ENCODE measurements at places on chromosomes 6 and 20. TPM values are rescaled to one million over a fixed set of nuclear protein-coding genes. Genes with fewer than 3 reads are reported as not detected.

LSM14B gene
- 34.7 TPM for total RNA-seq

LTB gene
- 7.0 TPM for total RNA-seq

HLA-DMB gene
- total RNA-seq = 2.1 TPM

THBD gene
- 0.99 TPM for total RNA-seq

ARHGAP18 gene
- 29.0 TPM for total RNA-seq

DACT2 gene
- total RNA-seq = 0.89 TPM

DHX16 gene
- total RNA-seq = 40.2 TPM

ABHD16B gene
- not detected for total RNA-seq

PLCB4 gene
- 159 TPM for total RNA-seq

OR2H2 gene
- total RNA-seq = not detected

GMEB2 gene
- total RNA-seq = 12.9 TPM

XPO5 gene
- total RNA-seq = 49.1 TPM

TRIM40 gene
- total RNA-seq = not detected

BMP6 gene
- 0.69 TPM for total RNA-seq

PBOV1 gene
- total RNA-seq = not detected

POM121L2 gene
- total RNA-seq = not detected
